ENCODE measurements at places on chromosomes 2 and 18. TPM values are rescaled to one million over a fixed set of nuclear protein-coding genes. Genes with fewer than 3 reads are reported as not detected.

KIAA2012 gene
- polyA plus RNA-seq: 0.10 TPM

ICOS gene
- 0.40 TPM for polyA plus RNA-seq

UGT1A1 gene
- not detected for polyA plus RNA-seq

LBX2 gene
- polyA plus RNA-seq: 0.15 TPM

DNA sequence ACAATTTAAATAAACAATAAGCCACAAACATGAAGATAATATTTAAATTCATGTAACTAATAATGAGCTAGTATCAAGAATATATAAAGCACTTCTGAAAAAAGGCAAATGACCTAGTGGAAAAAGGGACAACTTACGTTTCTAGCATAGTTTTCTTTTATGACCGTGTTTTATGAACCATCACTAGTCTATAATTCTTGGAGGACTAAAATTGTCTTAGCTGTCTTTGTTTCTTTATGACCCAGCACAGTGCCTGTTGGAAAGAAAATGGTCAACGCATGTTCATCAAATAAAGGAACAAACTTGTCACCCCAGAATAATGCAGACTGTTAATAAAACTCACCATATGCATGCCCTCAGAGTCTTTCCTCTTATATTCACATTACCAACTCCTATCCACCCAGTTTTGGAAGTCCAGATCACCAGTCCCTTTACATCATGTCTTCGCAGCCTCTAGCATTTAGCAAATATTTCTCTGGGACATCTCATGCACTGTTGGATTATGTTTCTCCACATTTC is 57.4 kb upstream of the GRB14 start:
- H3K36me3 ChIP-seq: no peaks in the 10 kb centered on the region
- H3K4me1 ChIP-seq: no peaks in the 10 kb centered on the region
- H3K4me3 ChIP-seq: no peak overlapping the region
- H3K27ac ChIP-seq: no peak overlapping the region
- H3K27me3 ChIP-seq: no peaks in the 10 kb centered on the region
- no peak for DNase-seq

DNA sequence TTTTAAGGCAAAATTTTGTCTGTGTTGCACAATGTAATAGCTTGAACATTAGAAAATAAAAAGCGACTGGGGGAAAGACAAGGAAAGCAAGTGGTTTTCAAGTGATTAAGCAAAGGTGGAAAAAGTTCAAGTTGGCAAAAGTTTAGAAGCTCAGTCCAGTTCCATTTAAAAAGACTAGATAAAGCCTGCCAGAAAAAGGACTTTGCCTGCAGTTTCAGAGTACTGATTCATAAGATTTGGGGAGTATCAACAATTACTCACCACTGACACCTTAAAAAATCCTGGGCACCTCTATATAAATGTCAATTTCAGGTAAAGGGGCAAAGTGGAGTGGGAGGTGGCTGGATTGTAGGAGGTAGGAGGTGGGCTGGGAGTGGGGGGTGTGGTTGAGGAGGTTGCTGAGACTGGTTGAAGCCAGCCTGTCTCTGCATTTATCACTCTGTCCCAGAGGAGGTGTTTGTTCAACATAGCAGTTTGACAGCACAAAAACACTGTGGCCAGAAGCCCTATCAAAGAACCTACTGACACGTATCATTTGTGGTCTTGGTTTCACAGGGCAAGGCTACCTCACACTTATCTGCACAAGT is 14.6 kb downstream of the ZEB2 start:
- H3K27ac ChIP-seq: no peak overlapping the region
- H3K4me1 ChIP-seq: peaks cover 26% of the 10 kb centered on the region
- H3K36me3 ChIP-seq: no peaks in the 10 kb centered on the region
- no peaks in the 10 kb centered on the region for H3K27me3 ChIP-seq
- DNase-seq: no peak

DNA sequence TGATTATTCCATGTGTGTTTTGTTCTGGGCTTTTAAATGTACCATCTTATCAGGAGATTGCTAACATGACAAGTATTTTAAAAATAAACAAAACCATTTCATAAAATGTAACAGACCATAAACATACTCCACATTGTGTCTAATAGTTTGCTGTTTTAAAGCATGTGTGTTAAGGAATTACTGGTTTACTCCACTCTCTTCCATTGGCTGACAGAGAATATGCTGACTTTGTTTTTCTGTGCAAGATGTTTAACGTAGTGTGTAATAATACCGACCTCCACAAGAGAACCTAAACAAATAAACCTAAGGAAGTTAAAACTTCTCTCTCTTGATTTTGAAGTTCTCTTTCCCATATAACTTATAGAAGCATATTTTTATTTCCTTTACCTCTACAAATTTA is 17.0 kb upstream of the TMEM18 start:
- H3K27me3 ChIP-seq: no peaks in the 10 kb centered on the region
- peak overlapping the region; percentile 68 for H3K27ac ChIP-seq
- no peak for DNase-seq
- no peak overlapping the region for H3K4me3 ChIP-seq
- peaks cover 8% of the 10 kb centered on the region for H3K4me1 ChIP-seq

GRCh38 chr18:8871489-8871888 is 166.1 kb downstream of the MTCL1 start:
- H3K36me3 ChIP-seq: no peaks in the 10 kb centered on the region
- H3K4me1 ChIP-seq: no peaks in the 10 kb centered on the region
- no peak overlapping the region for H3K4me3 ChIP-seq
- no peak overlapping the region for H3K27ac ChIP-seq
- H3K27me3 ChIP-seq: no peaks in the 10 kb centered on the region
- DNase-seq: no peak

GRCh38 chr2:26412091-26412673 is 10.5 kb downstream of the DRC1 start:
- H3K4me1 ChIP-seq: no peaks in the 10 kb centered on the region
- no peak overlapping the region for H3K27ac ChIP-seq
- no peaks in the 10 kb centered on the region for H3K27me3 ChIP-seq
- H3K36me3 ChIP-seq: no peaks in the 10 kb centered on the region

DNA sequence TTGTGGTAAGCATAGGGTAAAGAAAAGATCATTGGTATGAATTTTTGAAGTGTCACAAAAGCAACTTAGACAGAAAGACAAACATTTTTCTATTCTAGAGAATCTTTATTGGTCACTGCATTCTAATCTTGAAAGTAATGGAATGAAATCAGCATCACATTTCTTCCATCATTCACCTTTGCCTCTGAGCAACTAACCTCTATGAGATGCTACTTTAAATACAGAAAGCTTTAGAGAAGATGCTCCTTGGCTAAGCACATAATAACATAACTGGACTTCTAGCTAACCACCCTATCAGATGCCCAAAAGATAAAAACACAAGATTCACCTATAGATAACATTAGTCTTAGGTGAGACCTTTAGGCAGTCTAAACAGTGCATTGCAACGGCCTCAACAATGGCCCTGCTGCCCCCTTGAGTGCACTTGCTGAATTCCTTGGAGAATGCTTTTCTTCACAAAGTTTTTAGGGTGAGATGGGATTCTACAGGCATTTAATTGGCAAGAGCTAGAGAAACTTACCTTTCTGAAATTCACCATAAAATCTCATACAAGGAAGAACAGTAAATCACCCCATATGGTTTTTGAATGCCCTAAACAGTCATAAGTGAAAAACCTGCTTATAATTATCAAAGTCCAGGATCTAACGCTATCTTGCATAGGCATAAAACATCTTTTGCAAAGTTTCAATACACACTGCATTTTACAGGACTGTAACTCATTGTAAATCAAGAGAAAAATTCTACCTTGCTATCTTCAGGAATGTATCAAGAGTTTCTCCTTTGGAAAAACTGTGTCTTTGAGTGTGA is 791.3 kb upstream of the CHAC2 start:
- H3K4me1 ChIP-seq: no peaks in the 10 kb centered on the region
- no peak overlapping the region for H3K27ac ChIP-seq
- no peaks in the 10 kb centered on the region for H3K27me3 ChIP-seq
- H3K36me3 ChIP-seq: no peaks in the 10 kb centered on the region

GRCh38 chr2:42792087-42792582 is 248 bp downstream of the HAAO start:
- peak overlapping the region; percentile 85 for H3K27ac ChIP-seq
- peak overlapping the region; percentile 83 for H3K4me3 ChIP-seq
- no peaks in the 10 kb centered on the region for H3K27me3 ChIP-seq
- peak; percentile 76 for DNase-seq
- peaks cover 13% of the 10 kb centered on the region for H3K4me1 ChIP-seq
- no peaks in the 10 kb centered on the region for H3K36me3 ChIP-seq

GRCh38 chr2:7108792-7109532 is 191.8 kb downstream of the RNF144A start:
- no peaks in the 10 kb centered on the region for H3K36me3 ChIP-seq
- H3K4me1 ChIP-seq: no peaks in the 10 kb centered on the region
- H3K4me3 ChIP-seq: no peak overlapping the region
- no peak for DNase-seq
- H3K27ac ChIP-seq: no peak overlapping the region

DNA sequence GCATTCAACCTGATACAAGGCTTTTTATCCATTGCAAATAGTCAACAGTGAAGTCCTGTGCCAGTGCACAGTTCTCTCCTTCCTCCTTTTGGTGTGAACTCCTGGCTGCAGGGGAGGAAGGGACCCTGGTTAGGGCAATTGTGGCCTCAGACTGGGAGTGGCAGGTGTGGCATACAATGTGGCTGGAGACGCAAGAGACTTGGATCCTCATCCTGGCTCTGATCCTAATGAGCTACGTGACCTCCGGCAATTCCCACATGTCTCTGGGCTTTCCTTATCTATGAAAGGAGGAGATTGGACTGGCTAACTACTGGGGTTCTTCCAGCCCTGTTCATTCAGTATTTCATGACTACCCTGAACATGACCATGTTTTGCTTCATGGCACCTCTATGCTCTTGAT is 10.5 kb upstream of the IL1A start:
- H3K36me3 ChIP-seq: no peaks in the 10 kb centered on the region
- DNase-seq: no peak
- H3K4me1 ChIP-seq: no peaks in the 10 kb centered on the region
- no peaks in the 10 kb centered on the region for H3K27me3 ChIP-seq
- no peak overlapping the region for H3K27ac ChIP-seq
- no peak overlapping the region for H3K4me3 ChIP-seq

DNA sequence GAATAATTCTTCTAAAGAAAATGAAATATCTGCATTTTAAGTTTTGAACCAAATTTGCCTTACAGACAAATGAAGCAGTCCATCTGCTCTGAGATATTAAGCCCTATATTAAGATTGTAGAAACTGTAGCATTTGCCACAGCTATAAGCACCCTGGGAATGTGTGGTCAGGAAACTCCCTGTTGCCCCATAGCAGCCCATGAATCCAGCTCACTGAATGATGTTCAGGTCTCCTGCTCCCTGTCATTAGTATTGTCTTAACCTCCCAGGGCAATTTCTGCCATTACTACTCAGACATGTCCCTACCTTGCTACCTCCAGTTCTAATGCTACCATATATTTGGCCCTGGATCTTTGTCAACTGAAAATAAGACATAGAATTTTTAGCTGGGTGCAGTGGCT is 41.1 kb downstream of the CDK15 start:
- no peaks in the 10 kb centered on the region for H3K4me1 ChIP-seq
- no peak overlapping the region for H3K27ac ChIP-seq
- no peak for DNase-seq
- no peaks in the 10 kb centered on the region for H3K27me3 ChIP-seq
- H3K36me3 ChIP-seq: no peaks in the 10 kb centered on the region

Measured in ovary (tissue), 10 donors.